Stimulated activated CD4-positive, alpha-beta T cell treated with anti-CD3 and anti-CD28 coated beads, Interleukin-4, amount 100 ng/mL, for 24 hours (primary cell): ENCODE measurements at places on chromosomes 16 and 17.

- no peak for DNase-seq
Measured at GRCh38 chr17:70053241-70054234, 21.5 kb upstream of the KCNJ16 start.

GRCh38 chr16:85369741-85370528 lies 243.2 kb upstream of the GSE1 start:
- DNase-seq, result peak; percentile 51

GRCh38 chr17:17151541-17151940 lies 54.6 kb downstream of the PLD6 start:
- no peak for DNase-seq

GRCh38 chr17:44793885-44794842 lies 35.4 kb downstream of the ADAM11 start:
- no peak for DNase-seq

- no peak for DNase-seq
Measured at GRCh38 chr17:46751425-46751824, 67.1 kb downstream of the WNT3 start.

DNA sequence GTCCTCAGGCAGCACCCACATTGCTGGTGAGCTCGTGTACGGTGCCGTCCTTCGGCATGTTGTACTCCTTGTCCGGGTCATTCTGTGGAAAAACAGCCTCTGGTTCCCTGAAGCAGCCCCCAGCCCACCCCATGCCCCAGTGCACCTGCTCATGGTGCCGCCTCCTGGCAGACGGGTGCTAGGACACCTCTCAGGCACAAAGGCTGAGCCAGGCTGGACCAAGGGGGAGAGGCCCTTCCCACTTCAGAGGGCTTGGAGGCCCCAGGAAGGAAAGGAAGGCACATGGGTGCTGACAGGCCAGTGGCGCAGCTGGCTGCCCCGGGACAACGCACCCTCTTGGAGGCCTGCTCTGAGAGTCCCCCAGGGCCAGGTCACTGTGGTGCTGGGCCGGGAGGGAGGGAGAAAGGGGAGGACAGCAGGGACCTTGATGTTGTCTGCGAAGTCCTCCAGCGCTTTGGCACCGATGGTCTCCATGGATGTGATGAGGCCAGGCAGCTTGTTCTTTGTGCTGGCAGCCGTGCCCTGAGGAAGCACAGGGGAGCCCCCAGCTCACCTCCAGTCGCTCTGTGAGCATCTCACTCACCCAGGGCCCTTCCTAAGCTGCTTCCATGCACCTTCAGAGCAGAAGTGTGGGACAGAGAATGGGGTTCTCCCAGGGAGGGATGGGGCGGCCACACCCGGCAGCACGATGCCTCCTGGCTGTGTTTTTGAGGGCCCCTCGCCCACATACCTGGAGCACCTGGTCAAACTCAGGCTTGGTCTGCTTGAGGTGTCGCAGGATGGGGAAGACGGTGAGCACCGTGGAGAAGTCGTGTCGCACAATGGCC lies 9.3 kb downstream of the ZACN start:
- no peak for DNase-seq

DNA sequence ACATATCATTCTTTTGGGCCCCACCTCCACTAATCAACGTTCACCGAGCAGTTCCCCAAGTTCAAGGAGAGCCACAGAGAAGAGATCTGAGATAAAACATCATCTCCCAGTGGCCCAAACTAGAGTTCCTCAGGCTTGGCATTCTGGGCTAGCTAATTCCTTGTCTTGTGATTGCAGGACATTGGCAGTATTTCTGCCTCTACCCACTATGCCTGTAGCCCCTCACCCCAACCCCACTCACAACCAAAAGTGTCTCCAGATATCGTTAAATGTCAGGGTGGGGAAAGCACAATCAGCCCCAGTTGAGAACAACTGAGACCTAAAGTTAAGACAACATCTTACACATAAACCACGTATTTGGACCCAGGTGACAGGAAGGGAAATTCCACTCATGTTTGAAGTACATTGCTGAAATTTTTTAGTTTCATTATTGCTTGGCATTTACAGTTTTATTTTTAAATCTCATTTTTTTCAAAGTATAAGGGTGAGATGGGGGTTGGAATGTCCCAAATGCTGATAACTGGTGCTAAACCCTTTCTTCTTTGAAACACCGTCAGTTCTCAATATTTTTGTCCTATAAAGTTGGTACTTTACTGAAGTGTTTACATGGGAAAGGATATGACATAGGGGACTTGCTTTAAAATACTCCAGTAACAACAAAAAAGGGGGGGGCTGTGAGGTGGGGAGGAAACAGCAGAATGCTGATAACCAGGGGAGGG lies 13.6 kb downstream of the ZC3H7A start:
- DNase-seq, result peak; percentile 65

DNA sequence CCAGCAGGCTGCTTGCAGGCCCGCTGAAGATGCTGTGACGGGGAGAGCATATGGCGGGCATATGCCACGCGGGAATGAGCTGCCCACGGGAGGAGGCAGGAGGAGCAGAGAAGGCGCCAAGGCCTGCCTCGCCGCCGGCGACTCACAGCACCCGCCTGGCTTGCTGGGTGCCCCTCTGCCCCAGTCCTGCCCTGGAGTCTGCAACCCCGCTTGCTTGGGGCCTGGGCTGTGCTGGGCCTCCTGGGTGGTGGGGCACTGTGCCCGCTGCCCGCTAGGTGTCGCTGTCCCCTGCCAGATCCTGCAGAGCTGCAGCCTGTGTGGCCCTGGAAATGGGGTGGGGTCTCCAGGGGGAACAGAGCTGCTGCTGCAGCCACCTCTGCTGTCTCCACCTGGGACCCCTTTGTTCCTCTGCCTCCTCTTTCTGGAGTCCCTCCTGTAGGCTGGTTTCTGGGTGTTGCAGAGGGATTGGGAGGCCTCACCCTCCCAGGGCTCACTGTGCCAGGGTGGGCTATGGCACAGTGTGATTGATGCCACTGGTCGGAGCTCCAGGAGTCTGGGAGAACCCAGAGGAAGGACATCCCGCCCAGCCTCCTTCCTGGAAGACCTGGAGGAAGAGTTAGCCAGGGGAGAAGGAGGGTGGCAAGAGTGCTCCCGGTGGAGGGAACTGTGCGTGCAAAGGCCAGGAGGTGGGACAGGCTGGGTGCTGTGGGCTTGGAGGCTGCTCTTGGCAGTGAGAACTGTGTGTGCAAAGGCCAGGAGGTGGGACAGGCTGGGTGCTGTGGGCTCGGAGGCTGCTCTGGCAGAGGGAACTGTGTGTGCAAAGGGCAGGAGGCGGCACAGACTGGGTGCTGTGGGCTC lies 141.0 kb upstream of the CIBAR2 start:
- DNase-seq, result peak; percentile 61

DNA sequence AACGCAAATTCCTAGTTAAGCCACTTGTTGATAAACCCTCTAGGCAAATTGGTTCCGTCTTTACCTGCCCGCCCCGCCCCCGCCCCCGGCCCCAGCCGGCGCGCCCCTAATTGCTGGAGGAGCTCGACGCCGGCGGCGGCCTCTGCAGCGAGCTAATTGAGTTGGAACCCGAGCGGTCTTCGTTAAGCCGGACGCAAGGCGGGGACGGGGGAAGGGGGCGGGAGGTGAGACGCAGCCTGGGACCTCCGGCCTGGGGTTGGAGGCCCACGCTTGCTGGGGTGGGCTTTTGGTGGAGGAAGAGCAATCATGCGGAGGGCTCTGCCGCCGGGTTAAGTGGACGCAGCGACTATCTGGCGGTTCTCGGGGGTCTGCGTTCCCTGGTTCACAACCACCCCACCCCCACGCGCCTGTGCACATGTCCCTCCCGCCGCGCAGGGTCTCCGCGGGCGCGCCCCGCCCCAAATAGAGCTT lies 12.7 kb upstream of the FOXF1 start:
- DNase-seq, result no peak

- no peak for DNase-seq
Measured at GRCh38 chr17:73157521-73157890, 7.3 kb upstream of the SSTR2 start.

DNA sequence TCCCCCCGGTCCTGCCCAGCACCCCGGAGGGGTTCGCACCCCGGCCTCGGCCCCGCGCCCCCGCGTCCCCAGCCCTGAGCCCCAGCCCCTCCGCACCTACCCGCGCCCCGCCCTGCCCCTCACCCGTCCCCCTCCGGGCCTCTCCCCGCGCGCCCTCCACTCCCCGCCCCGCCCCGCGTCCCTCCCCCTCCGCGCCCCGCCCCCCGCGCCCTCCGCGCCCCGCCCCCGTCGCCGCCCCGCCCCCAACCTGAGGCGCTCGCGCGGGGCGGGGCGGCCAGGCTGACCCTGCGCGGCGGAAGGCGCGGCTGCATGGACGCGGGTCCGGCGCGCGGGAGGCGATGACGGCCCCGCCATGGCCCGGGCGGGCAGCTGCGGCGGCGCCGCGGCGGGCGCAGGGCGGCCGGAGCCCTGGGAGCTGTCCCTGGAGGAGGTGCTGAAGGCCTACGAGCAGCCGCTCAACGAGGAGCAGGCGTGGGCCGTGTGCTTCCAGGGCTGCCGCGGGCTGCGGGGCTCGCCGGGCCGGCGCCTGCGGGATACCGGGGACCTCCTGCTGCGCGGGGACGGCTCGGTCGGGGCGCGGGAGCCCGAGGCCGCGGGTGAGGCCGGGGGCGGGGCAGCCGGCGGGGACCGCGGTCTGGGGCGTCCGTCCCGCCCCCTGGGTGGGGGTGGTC lies at the start of gene SPIRE2:
TSS of gene SPIRE2 (plus strand) at position 277 of the 671 bp plus-strand sequence. CDS start at position 353, 76 bp downstream.
- peak; percentile 74 for DNase-seq

- no peak for DNase-seq
Measured at GRCh38 chr17:13001991-13002615, 15.7 kb downstream of the ELAC2 start.

DNA sequence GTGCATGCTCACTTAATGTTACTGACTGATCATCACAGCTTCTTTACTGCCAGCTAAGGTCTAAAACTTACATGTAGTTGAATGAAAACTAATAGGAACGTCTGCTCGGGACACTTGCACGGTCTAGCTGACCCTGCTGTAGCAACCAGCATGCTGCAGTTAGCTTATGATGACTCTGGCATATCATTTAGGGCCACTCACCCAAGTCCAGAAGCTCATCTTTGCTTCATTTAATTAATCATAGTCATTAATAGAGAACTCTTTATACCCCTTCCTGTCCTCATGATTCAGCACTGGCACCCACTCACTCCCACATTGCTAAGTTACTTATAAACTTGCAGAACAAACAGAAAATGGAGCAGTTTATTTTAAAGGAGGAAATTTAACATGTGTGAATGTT lies 136.3 kb downstream of the NLK start:
- DNase-seq, result no peak

GRCh38 chr16:71254832-71255525 lies 24.5 kb upstream of the HYDIN start:
- DNase-seq, result no peak

DNA sequence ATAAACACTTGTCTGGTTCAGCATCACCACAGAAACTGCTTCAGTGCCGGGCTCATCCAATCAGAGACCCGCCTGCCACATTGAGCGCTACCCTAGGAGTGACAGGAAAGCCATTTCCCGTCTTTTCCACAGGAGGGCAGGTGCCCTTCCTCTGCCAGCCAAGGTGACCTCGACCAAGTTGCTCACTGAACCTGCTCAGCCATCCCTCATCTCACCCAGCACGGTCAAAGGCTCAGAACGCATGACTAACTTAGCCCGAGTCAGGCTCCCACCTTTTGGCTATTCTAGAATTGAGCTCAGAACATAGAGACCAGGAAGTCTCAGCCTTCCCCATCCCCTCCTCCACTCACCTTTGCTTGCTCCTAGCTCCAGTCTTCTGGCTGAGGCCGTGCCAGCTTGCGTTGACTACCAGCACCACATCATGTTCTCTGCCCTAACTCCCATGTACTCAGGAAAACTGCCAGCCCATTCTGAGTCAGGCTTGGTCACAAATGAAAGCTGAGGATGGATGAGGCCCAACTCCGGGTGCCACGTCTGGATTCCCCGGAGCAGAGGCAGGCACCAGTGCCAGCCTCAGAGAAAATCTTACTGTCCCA lies 15.6 kb downstream of the MRPS23 start:
- DNase-seq, result no peak

DNA sequence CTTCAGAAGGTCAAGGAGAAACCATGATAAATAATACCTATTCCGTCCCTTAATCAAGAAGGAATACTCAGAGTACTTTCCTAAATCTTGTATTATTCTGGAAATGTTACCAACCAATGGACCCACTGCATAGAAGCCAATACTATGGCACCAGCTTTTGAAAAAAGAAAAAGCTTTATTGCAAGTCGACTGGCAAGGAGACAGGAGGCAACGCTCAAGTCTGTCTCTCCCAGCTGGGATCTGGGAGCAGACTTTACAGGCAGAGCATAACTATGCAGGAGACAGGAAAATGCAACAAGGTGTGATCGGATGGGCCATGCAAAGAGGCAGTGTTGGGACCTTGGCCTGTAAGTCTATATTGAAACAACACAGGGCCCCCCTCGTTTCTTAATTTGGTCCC lies 132.4 kb downstream of the CHD9NB start:
- no peak for DNase-seq

DNA sequence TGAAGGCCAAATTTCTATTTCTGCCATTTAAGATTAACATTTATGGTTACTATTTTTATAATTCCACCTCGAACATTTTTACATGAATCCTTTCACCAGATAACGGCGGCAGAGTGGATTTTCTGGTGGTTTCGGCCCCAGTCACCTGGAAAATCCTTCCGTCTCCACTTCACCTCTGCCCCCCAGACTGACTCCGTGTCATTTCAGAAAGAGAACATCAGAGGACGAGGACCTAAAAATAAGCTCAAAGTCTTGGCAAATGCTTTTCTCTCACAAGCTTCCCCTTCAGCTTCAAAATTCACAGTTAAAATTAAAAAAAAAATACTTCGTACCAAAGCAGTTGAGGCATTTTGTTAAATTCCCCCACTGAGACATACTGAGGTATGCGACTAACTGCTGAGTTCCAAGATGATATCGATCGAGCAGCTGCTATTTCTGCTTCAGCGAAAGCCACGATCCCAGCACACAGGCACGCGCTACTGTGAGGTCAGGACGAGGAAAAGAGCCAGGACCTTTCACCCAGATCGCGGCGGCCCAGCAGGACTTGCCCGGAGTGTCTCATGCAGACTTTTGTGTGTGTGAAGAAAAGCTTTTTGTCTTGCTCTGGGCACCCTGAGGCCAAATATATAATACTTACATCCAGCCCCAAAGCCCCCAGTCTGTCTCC lies 36.8 kb downstream of the ASPA start:
- no peak for DNase-seq

DNA sequence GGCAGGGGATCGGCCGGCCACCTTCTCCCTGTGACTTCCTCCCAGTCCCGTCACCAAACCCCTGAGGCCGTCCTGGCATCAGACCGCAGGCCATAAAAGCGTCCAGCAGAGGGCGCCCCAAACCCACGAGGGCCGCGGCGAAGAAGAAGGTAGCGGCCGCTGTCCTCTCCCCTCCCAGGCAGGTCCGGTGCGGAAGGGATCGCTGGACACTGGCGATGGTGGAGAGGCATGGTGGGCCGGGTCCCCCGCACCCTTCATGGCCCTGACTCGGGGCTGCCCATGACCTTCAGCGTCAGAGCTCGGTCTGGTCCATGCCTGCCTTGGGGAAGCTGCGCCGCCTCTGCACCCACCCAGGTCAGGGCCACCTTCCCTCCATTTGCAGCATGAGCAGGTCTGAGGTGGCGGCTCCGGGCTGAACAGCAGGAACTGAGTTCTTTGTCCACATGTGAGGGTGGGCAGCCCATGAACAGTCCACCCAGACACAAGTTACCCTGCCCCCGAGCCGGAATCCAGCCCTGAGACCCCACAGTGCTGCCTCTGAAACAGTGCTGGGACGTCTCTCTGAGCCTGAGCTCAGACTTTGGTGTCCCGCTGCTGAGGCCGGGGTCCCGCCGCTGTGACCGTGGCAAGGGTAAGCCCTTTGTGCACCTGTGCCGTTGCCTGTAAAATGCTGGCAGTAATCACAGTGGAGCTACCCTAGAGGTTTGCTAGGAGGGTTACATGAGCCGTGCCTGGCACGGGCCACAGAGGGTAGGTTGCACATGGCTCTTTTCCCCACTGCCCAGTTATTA lies 40.8 kb upstream of the CMIP start:
- DNase-seq, result peak; percentile 84
